ENCODE measurements at places on chromosomes 5 and 9.

DNA sequence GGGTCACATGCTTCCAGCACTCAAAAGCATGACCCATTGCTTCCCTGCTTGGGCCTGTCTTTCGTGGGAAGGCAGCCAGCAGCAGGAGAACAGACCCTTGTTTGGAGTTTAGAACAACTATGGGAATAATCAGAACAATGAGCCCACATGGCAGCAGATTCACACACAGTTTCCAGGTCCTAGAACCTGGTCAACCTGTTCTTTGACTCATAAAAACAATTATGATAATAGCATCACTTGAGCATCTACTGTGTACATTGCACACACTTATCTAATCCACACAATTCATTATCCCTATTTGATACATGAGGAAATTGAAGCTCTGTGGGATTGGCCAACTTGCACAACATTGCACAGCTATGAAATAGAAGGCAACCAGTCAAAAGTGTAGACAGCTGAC is 41.7 kb downstream of the KLF4 start:
- peak; percentile 63 for DNase-seq

GRCh38 chr9:90774682-90775081 is 26.9 kb upstream of the SYK start:
- DNase-seq: no peak

- peak; percentile 41 for DNase-seq
Observed at GRCh38 chr9:105290418-105290817, 46.0 kb downstream of the SLC44A1 start.

DNA sequence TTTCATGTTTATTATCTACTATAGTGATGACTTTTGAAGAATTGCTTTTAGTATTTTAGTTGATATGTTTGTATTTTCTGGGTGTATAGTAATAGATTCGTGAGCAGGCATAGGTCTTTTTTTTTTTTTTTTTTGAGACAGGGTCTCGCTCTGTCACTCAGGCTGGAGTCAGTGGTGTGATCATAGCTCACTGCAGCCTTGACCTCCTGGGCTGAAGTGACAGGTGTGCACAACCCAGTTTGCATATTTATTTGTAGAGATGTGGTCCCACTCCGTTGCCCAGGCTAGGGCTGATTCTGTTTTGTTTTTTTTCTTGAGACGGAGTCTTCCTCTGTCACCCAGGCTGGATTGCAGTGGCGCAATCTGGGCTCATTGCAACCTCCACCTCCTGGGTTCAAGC is 11.9 kb downstream of the ERBIN start:
- no peak for DNase-seq
